NCI-H82 (cell line): ENCODE measurements at places on chromosomes 1 and 21.
A peak's percentile ranks its signal among the peaks of the same experiment; 100 is the strongest.

GRCh38 chr1:207824691-207825408 is 73.0 kb downstream of the CD46 start:
- no peak for DNase-seq

DNA sequence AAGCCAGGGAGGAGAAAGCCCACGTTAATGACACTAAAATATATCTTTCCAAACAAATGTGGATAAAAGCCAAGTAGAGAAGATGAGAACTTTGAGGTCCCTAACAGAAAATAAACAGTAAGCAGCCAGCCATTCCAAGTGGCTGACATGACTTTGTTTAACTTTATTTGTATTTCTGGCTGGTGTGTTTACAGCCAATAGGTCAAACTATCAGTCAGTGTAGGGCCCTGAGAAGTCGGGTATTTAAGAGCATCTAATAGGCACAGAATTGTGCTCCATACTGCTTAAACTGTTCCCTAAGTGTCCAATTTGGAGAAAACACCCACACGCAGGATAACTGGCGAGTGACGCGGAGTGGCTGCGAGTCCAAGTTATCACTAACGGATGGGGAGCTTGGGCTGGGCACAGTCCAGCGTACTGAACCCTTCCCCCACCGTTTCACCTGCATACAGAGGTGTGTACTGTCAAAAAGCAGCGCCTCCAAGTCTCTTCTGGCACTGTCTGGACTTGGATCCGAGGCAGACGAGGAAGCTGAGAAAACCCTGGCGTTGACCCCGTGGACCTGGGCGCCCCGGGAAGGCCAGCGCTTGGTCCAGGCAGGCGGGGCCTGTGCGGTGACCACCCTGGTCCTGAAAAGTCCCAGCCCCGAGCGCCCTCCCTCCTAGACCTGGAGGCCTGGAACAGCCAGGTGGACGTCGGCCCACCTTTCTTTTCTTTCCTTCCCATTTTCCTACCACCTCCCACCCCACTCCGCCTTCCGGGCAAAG is 662 bp upstream of the LGALS8 start:
- DNase-seq: no peak

DNA sequence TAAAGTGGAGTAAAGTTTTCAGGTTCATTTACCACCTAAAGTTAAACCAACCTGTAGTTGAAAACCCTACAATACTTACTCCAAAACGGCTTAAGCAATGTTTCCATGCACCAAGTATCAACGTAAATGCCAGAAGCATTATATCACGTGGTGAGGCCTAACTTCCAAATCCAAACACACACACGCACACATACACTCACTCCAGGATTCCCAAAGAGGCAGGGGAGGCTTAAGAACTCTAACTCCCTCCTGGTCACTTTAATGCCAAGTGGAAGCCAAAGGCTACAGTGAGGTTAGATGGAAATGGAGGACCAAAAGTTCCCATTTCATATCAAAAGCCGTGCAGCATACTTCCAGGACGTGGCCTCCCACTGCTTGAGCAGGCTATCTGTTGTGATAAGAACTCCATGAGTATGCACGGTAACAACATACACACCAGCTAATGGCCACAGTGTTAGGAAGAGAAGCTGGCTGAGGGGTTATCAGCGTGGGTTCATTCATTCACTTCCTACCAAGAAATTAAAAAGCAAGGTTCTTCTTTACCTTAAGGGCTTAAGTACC is 224.1 kb downstream of the SLC45A1 start:
- DNase-seq: no peak

DNA sequence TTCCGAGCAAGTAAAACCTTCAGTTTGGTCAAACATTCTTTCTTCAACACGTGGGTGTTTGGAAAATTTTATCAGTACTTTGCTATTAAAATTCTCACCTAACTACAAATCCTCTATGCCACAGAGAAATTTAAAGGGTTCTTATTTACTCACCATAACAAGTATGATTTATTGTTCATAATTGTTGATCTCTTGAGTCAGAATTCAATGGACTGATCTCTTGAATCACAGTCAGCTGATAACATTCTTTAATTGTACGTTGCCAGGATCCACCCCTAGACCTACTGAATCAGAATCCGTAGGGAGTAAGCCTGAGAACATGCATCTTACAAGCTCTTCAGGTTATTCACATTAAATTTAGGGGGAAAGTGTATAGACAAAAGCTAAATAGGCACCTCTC is 51.2 kb downstream of the DIPK1A start:
- DNase-seq: no peak

DNA sequence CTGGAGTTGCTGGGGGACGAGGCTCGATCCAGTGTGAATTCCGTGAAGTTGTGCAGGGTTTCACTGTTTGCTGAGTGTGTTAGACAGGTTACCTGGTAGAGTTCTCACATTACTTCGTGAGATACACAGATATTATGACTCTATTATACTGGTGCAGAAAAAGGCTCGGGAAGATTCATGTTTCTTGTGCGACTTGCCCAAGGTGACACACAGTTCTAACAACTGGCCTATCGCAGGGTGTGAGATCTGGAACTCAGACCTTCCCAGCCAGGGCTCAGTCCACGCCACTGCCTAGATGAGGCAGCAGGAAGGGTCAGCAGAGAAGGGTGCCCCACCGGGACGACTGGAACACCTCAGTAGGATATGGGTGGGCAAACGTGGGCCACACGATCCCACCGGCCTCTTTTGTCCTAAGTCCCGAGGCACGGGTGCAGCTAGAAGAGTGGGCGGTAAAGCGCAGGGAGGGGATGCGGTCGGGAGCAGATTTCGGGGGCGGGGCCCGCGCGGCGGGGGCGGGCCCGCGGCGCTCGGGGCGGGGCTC is 296 bp upstream of the RNPEP start:
- DNase-seq: peak; percentile 79

DNA sequence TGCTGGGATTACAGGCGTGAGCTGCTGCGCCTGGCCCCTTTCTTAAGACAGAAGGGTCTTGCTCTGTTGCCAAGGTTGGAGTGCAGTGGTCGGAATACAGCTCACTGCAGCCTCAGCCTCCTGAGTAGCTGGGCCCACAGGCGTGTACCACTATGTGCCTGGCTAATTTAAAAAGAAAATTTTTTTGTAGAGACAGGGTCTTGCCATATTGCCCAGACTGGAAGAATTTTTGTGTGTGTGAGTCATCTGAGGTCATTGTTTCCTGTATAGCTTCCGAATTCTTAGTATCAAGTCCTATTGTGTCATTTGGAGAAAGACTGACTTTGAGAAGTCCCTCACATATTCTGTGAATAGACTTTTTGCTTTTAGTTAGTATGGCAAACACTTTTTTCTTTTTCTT is 4.7 kb downstream of the SZRD1 start:
- no peak for DNase-seq

DNA sequence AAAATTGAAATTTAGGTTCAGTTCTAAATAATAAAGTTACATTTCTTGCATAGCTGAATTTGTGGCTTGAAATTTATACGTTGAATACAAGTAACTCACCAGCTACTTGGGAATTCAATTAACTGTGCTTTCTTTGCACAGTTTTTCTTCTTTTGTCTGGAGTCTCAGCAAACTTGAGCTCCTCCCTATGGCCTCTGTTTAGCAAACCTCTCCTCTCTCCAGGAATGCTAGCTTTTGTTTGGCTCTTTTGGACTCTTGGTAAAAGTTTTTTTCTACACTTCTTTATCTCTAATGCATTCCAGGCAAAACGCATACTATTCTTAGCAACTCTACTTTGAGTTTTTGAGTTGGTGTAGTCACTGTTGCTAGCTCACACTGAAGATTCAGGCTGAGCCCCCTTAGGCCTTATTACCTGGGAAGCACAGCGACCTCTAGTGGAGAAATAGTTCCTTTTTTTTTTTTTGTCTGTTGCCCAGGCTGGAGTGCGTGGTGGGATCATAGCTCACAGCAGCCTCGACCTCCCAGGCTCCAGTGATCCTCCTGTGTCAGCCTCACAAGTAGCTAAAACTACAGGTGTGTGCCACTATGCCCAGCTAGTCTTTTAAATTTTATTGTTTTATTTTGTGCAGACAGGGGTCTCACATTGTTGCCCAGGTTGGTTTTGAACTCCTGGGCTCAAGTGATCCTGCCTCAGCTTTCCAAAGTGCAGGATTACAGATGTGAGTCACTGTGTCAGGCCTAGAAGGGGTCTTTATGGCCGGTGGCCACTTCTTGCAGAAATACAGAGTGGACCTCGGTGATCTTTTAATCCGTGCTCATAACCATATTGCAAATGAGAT is 61.7 kb downstream of the CASQ2 start:
- peak; percentile 80 for DNase-seq

DNA sequence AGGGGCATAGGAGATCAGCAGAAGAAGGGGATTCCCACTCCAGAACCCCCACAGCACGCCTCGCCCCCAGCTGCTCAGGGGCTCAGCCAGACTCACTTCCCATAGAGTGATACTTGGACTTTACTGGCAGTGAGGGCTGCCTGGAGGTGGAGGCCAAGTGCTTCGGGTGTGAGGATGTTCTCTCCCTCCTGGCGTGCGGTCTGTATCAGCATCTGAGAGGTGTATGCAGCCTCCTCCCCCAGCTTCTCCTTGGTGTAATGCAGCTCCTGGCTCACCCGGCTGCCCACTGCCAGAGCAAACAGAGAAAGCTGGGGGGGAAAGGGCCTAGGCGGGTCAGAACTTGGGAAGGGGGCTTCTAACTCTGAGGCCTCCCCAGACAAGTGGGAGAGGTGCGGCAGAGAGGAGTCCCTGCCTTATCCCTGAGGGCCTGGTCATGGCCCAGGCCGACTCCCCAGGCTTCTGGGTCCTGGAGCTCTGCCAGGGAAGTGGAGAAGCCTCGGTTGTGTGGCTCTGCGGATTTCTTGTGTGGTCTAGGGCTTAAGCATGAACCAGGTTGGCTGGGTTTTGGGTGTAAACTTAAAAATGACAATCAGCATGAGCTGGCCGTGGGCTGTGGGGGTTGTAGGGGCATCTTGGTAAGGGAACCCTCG is 10.9 kb downstream of the PTCH2 start:
- DNase-seq: no peak

- no peak for DNase-seq
Measured at GRCh38 chr1:180652792-180653191, 21.0 kb downstream of the XPR1 start.

DNA sequence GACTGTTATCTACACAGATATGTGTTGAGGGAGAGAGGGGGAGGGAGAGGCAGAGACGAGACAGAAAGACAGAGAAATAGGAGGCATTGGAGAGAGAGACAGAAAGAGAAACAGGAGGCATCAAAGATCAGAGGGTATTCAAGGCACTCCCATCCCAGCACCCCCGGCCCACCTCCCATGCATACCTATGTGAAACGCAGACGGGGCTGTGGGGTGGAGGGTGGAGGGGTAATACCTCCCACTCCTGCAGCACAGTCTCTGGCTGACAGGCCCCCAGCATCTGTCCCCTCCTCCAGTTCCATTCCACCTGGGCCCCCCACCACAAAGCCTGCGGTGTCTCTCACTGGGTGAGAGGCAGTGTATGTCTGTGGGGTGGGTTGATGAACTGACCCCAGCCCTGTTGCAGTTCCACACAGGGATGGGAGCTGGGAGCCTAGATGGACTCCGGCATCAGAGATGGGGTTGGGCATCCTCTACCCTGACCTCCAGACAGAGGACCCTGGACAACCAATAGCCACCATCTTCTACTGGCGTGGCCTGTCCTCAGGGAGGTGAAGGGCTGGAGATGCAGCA is 49.7 kb downstream of the RAP1GAP start:
- DNase-seq: no peak

DNA sequence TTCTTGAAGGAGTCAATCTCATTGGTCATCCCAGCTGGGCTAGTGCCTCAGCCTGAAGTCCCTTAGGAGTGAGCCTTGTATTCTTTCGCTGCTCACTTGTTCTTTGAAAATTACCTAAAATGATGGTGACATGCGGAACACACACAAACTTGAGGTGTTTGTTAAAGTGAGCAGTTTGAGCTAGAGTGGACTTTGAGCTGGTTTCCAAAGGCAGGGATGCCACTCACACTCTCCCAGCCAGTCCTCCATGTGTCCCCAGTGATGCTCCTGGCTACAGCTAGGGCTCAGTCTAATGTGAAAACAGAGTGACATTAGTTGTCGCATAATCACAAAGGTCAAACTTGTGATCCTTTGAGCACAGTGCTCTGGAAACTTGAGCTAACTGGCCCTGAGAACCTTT is 84.3 kb downstream of the DTL start:
- DNase-seq: no peak

- no peak for DNase-seq
Measured at GRCh38 chr1:2233468-2233867, 5.3 kb downstream of the SKI start.

DNA sequence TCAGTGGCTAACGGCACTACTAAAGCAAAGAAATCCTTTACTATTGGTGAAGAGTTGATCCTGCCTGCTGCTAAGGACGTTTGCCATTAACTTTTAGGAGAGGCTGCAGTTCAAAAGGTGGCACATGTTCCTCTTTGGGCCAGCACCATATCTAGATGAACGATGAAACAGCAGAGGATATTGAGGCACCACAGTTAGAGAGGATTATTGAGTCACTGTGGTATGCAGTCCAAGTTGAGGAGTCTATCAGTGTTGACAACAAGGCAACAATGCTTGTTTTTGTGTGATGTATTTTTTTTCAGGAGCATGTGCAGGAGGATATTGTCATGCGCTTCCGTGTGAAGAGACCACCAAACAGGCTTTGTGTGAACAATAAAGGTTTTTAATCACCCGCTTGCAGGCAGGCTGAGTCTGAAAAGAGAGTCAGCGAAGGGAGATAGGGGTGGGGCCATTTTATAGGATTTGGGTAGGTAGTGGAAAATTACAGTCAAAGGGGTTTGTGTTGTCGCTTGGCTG is 80.9 kb downstream of the UCHL5 start:
- no peak for DNase-seq

- no peak for DNase-seq
Measured at GRCh38 chr21:43307677-43308070, 119.3 kb downstream of the SIK1 start.

DNA sequence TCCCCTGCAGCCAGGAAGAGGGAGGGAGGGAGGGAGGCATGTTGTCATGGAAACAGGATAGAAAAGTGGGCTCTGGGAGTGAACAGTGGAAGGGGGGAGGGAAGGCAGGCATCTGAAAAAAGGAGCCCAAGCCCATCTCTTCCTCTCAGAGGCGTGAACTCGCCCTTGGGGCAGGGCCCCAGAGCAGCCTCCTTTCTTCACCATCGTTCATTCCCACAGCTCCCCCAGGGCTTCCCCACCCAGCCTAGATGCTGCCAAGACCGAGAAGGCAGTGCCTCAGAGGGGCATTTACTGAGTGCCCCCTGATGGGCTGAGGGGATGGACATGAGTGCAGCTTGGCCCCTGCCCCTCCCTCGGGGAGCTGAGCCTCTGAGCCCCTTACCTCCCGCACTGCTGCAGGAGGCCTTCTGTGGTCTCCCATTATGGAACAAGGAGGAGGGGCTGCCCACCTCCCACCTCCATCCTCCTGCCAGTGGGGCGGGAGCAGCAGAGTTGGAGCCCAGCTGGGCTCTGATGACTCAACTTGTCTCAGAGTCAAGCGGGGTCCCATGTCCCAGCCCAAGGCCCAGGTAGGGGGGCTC is 39.1 kb upstream of the KIF21B start:
- no peak for DNase-seq
